ENCODE measurements at places on chromosomes 5 and 9.

- no peak for DNase-seq
These were observed 26.6 kb downstream of the POC5 start for GRCh38 chr5:75690669-75691068.

DNA sequence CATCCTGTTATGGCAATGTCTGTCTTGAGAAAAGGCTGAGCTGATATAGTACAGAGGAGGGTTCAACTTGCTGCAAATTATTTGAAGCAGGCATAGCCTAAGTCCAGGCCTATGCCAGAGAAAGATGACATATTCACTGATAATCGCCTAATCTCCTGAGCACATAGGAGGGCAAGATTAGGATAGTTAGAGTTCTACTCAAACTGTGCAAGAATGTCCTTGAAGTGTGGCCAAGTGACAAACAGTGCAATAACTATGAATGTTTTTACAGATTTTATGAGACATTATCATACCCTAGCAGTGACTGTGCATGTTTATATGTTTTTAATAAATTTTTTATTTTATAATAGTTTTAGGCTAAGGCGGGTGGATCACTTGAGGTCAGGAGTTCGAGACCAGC, 96.2 kb downstream of the TSSK1B start:
- no peak for DNase-seq

DNA sequence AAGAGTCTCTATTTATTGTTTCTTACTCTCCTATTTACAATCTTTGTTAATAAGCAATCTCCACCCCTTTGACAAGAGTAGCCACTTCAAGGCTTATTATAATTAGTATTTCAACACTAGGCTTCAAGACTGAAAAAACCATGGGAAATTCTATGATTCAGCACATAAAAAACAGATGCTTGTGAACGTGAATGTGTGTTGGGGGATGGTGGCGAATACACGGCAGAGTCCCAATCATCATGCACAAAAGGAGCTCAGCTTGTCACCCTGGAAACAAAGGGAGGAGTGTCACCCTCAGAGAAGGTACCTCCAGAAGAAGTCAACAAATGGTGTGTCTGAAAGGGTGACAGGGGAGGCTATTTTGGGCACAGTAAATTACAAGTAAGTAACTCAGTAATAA, 157.2 kb upstream of the RETREG1 start:
- DNase-seq: peak; percentile 2

DNA sequence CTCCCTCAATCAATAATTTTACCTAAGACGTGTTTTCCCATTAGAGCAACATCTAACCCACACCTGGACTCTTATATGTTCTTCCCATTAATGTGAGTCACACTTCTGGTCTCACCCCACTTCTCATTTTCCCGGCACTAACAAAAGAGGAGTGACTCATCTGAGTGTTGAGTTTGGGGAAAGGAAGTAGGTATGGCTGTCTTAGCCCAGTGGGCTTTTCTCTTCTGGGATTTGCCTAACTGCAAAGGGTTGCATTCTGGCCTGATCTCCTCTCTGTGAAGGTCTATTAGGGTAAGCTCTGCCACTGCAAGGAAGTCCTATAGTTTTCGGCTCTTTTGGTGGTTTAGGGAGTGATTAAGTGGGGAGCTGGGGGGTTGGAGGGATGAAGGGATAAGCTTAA, 195.6 kb downstream of the KIAA0825 start:
- DNase-seq: no peak

DNA sequence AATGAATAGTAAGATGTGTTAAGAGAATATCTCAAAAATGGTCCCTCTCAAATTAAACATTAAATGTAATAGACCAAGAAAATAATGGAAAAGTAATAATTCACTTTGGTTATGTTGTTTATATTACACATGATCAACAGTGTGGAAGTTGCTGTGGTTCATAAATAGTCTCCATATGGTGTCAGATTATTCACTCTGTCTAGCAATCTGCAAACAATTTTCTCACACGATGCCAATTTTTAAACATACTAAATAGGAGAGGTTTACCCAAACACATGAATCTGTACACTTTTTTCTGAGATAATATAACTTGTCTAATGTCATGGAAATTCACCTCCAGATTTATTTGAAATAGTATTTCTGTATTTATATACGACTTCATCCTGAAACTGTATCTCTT, 217.4 kb upstream of the FBXL7 start:
- no peak for DNase-seq

- DNase-seq: peak; percentile 63
These were observed 156.3 kb downstream of the HMHB1 start for GRCh38 chr5:143968071-143968878.

Data from NCI-H82 (cell line).